Suprapubic skin (tissue), 4 donors: ENCODE measurements at places on chromosomes 6 and 20. TPM values are rescaled to one million over a fixed set of nuclear protein-coding genes. Genes with fewer than 3 reads are reported as not detected.
A peak's percentile ranks its signal among the peaks of the same experiment; 100 is the strongest.

The FAM229B gene
- 0.72 TPM for total RNA-seq

DNA sequence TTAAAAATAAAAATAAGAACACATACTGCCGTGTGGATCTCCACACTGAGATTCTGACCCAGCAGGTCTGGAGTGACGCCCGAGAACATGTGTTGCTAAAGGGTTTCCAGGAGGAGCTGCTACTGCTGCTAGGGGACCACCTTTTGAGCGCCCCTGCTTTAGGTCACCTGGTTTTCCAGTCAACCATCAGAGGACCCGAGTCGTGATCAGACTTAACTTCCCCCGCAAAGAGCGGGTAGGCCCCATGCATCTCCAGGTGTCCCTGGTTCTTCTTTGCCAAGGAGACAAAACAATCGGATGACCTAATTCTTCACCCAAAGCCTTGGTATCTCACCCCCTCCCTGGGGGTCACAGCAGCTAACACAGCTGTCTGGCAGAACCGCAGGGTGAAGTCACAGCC is 51.1 kb upstream of the STX16 start:
- H3K27ac ChIP-seq, result no peak overlapping the region
- DNase-seq, result no peak
- no peaks in the 10 kb centered on the region for H3K36me3 ChIP-seq
- peaks cover 20% of the 10 kb centered on the region for H3K4me1 ChIP-seq

- H3K4me1 ChIP-seq, result peaks cover 49% of the 10 kb centered on the region
- H3K36me3 ChIP-seq, result no peaks in the 10 kb centered on the region
- H3K27ac ChIP-seq, result peak overlapping the region; percentile 82
- H3K4me3 ChIP-seq, result no peak overlapping the region
- H3K27me3 ChIP-seq, result no peaks in the 10 kb centered on the region
These were observed 79.2 kb upstream of the RIPOR2 start for GRCh38 chr6:25014791-25015560.

GRCh38 chr6:27280064-27280539 is 32.0 kb downstream of the POM121L2 start:
- H3K4me1 ChIP-seq, result no peaks in the 10 kb centered on the region
- no peak for DNase-seq
- no peak overlapping the region for H3K27ac ChIP-seq
- H3K36me3 ChIP-seq, result no peaks in the 10 kb centered on the region

The NTSR1 gene
- total RNA-seq, result 0.16 TPM

The FAM83C gene
- total RNA-seq, result 68.8 TPM

DNA sequence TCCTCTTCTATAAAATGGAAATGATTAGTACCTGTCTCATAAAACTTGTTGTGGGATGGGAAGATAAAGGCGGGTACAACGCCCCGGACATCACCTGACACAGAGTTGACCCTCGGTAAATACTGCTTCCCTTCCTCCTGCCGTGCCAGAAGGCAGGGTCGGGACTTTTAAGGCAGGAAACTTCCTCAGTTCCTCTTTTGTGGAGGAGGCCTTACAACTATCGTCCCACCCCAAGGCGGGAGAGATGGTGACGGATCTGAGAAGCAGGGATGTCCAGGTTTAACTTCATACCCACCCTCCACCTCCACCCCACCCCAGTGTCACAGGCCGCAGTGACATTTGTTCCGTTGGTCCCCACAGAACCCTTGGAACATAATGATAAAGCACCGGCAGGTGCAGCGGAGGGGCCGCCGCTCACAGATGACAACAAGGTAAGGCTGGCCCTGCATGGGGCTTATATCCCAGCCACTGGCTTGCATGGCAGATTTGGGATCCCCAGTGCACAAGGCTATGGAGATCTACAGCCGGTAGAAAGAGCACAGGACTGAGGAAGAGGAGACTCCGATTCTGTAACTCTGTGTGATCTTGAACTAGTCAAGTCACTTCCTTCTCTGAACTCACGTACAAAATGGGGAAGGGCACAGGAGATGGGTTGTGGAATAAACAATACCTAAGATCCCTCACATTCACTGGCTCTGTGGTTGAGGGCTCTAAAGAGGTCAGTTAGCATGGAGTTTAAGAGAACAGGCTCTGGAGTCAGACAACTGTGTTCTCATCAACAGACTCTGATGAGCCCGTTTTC is 764 bp downstream of the DNTTIP1 start:
- H3K4me3 ChIP-seq, result peak overlapping the region; percentile 98
- peaks cover 34% of the 10 kb centered on the region for H3K36me3 ChIP-seq
- no peaks in the 10 kb centered on the region for H3K27me3 ChIP-seq
- H3K4me1 ChIP-seq, result peaks cover 18% of the 10 kb centered on the region
- peak overlapping the region; percentile 95 for H3K27ac ChIP-seq
- DNase-seq, result peak; percentile 52

DNA sequence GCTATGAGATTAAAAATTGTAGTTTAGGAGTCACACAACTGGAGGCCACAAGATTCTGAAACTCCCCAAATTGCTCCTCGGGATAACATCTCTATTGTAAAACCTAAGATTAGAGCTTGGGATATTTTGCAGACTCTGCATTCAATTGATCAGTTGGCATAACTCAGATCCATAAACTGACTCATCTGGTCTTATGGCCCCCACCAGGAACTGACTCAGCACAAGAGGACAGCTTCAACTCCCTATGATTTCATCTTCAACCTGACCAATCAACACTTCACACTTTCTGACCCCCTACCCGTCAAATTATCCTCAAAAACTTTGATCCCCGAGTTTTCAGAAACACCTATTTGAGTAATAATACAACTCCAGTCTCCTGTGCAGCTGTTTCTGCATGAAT is 257.3 kb downstream of the HAO1 start:
- no peaks in the 10 kb centered on the region for H3K36me3 ChIP-seq
- H3K4me3 ChIP-seq, result no peak overlapping the region
- no peak overlapping the region for H3K27ac ChIP-seq
- H3K27me3 ChIP-seq, result no peaks in the 10 kb centered on the region
- no peaks in the 10 kb centered on the region for H3K4me1 ChIP-seq

DNA sequence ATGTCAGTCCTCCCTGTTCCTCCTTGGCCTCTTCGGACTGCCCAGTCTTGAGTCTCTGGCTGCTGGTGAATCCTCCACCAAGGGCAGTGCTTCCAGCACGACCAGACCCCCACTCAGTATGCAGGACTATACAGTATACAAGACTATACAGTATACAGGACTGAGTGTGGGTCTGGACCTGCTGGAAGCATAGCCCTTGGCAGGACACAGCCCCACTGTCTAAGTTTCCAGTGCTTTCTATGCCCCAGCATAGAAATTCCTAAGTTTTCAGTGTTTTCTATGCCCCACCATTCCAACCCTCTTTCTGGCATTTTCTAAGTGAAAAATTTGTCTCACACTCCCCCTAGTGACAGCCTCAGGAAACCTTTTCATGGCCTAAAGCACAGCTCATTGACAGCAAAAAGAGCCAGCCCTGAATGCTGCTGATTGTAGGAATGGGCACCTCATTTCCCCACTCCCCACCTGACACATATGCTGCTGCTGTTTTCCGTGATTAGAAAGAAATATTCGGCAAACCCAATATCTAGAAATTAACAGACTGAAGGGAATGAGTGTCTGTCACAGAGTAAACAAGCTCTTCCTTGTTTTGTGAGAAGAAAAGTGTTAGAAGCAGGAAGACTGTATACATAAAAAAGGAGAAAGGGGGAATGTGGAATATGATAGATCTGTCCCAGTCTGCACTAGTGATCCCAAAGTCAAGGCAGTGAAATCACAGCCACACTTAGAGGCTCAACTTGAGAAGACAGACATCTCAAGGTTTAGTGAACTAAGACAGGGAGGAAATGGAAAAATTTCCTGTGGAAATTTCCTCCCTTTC is 206.9 kb downstream of the IBTK start:
- no peaks in the 10 kb centered on the region for H3K27me3 ChIP-seq
- no peak overlapping the region for H3K4me3 ChIP-seq
- H3K4me1 ChIP-seq, result peaks cover 4% of the 10 kb centered on the region
- DNase-seq, result no peak

The DPPA5 gene
- not detected for total RNA-seq

DNA sequence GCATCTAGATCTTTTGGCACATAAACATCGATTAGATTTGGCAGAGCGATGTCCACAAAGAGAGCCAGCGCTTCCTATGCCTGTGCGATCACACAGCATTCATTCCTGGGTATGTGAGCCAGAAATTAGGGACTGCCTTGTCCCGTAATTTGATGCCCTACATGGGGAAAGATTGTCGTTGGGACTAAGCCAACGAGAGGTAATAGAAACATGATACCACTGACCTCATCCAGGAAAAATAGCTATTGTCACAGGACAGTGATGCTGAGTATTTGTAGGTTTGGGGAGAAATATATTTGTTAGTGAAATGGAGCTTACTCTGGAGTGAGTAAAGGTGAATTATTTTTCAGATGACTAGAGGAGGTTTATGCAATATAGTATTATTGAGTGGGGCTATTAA is 154.0 kb downstream of the TSHZ2 start:
- no peaks in the 10 kb centered on the region for H3K4me1 ChIP-seq
- no peak overlapping the region for H3K4me3 ChIP-seq
- no peaks in the 10 kb centered on the region for H3K27me3 ChIP-seq
- H3K27ac ChIP-seq, result no peak overlapping the region

The B3GALT4 gene
- total RNA-seq, result 26.2 TPM

- no peak overlapping the region for H3K4me3 ChIP-seq
- H3K27ac ChIP-seq, result no peak overlapping the region
- H3K4me1 ChIP-seq, result no peaks in the 10 kb centered on the region
- no peaks in the 10 kb centered on the region for H3K27me3 ChIP-seq
These were observed 243.9 kb downstream of the PKHD1 start for GRCh38 chr6:51843456-51844056.

GRCh38 chr6:149114167-149114566 is 203.3 kb upstream of the TAB2 start:
- no peak overlapping the region for H3K27ac ChIP-seq
- no peaks in the 10 kb centered on the region for H3K36me3 ChIP-seq
- no peaks in the 10 kb centered on the region for H3K4me1 ChIP-seq
- H3K4me3 ChIP-seq, result no peak overlapping the region
- H3K27me3 ChIP-seq, result no peaks in the 10 kb centered on the region
- DNase-seq, result no peak

- no peaks in the 10 kb centered on the region for H3K27me3 ChIP-seq
- H3K4me1 ChIP-seq, result no peaks in the 10 kb centered on the region
- H3K27ac ChIP-seq, result no peak overlapping the region
- DNase-seq, result no peak
These were observed 11.2 kb downstream of the TNFRSF21 start for GRCh38 chr6:47298475-47298874.

GRCh38 chr6:118283766-118284165 is 264.3 kb upstream of the PLN start:
- H3K27me3 ChIP-seq, result no peaks in the 10 kb centered on the region
- H3K4me3 ChIP-seq, result no peak overlapping the region
- H3K36me3 ChIP-seq, result no peaks in the 10 kb centered on the region
- no peak for DNase-seq
- H3K27ac ChIP-seq, result no peak overlapping the region

DNA sequence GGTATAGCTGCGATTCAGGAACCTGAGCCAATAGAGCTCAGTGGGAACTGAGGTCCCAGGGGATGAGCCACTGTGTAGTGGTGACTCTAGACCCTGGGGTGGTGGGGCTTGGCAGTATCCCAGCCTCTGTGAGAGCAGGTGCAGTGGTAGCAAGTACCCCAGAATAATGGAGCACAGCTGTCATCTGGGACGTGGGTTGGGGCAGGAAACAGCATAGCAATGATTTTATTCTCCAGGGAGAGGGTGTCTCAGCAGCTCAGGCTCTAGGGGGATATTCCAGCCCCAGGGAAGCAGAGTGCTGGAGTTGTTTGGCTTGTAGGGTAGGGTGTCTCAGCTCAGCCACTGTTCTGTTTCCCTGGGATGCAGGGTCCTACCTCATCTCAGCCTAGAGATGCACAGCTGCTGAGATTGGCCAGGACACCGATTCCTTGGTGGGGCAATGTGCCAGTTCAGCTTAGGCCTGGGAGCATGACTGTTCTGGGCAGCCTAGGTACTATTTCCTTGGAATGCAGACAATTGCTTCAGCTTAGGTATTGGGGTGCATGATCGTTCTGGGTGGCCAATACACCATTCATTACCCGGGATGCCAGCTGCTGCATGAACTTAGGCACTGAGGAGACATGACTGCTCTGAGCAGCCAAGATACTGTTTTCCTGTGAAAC is 34.0 kb upstream of the NUP153 start:
- no peak overlapping the region for H3K27ac ChIP-seq
- H3K27me3 ChIP-seq, result no peaks in the 10 kb centered on the region
- no peaks in the 10 kb centered on the region for H3K36me3 ChIP-seq
- DNase-seq, result no peak
